ENCODE measurements at places on chromosomes 12 and 14. TPM values are rescaled to one million over a fixed set of nuclear protein-coding genes. Genes with fewer than 3 reads are reported as not detected.

DNA sequence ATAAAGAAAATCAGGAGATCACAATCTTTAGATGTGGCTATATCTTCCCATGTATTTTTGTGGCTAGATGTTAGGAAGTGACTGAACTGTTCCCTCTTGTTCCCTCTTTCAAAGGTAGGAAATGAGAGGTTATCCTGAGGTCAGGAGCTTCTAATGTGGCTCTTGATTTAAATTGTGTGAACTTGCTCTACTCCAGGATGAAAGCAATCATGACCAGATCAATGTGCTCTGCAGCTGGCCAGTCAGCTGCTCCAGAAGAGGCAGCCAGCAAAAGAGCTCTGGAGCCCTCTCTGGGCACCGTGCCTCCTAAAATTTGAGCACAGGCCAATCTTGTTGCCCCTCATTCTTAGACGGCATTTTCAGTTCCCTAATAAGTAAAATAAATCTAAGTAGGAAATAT lies 32.0 kb downstream of the CDK17 start:
- H3K4me3 ChIP-seq: no peak overlapping the region
- H3K4me1 ChIP-seq: peaks cover 61% of the 10 kb centered on the region
- no peaks in the 10 kb centered on the region for H3K36me3 ChIP-seq
- no peak for DNase-seq

DNA sequence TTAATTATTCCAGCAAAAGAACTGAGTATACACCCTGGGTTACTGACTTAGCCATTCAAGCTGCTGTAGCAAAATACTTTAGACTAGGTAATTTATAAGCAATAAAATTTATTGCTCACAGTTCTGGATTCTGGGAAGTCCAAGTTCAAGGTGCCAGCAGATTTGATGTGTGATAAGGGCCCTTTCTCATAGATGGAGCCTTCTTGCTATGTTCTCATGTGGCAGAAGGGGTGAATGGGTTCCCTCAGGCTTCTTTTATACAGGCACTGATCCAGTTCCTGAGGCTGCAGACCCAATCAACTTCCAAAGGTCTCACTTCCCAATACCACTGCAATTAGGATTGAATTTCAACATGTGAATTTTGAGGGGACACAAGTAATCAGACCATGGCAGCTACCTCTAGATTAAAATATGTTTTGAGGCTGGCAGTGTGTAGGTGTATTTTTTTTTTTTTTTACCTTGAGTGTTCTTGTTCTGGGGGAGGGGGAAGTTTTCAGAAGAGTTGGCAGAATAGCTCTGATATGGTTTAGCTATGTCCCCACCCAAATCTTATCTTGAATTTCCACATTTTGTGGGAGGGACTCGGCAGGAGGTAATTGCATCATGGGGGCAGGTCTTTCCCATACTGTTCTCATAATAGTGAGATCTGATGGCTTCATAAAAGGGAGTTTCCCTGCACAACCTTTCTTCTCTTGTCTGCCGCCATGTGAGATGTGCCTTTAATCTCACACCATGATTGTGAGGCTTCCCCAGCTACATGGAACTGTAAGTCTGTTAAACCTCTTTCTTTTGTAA lies 178.2 kb downstream of the RASSF9 start:
- H3K36me3 ChIP-seq: no peaks in the 10 kb centered on the region
- no peaks in the 10 kb centered on the region for H3K4me1 ChIP-seq
- H3K27me3 ChIP-seq: no peaks in the 10 kb centered on the region
- no peak overlapping the region for H3K27ac ChIP-seq
- no peak for DNase-seq

DNA sequence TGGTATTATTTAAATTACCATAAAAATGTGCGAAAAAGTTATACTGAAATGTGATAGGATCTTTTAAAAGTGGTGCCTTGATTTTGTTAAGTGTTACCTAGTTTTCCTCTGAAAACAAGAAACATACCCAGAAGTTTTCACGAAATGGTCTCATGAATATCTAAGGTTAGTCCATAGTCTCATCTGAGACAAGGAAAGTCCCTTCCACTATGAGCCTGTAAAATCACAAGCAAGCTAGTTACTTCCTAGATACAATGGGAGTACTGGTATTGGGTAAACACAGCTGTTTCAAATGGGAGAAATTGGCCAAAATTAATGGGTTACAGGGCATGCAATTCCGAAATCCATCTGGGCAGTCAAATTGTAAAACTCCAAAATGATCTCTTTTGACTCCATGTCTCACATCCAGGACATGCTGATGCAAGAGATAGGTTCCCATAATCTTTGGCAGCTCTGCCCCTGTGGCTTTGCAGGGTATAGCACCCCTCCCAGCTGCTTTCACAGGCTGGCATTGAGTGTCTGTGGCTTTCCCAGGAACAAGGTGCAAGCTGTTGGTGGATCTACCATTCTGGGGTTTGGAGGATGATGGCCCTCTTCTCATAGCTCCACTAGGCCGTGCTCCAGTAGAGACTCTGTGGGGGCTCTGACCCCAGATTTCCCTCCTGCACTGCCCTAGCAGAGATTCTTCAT lies 271.4 kb downstream of the NAV3 start:
- H3K27me3 ChIP-seq: no peaks in the 10 kb centered on the region
- H3K4me1 ChIP-seq: no peaks in the 10 kb centered on the region
- no peak overlapping the region for H3K4me3 ChIP-seq
- no peak for DNase-seq
- no peak overlapping the region for H3K27ac ChIP-seq

DNA sequence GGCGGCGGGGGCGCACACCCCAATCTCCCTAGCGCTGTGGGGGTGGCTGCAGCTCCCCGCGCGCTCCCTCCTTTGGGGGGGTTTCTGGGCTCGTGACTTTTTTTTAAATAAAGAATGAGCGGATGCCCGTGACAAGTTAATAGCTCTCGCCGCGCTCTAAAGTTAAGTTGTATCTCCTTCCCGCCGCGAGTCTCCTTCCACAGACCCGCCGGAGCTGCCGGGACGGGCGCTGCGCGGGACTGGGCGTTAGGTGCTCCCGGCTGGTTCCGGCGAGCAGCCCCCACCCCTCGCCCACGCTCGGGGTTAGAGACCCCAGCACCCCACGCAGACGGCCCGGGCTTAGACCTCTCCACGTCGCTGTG lies 82.6 kb upstream of the HMGA2 start:
- no peak for DNase-seq
- no peaks in the 10 kb centered on the region for H3K27me3 ChIP-seq
- H3K4me1 ChIP-seq: no peaks in the 10 kb centered on the region
- no peak overlapping the region for H3K27ac ChIP-seq
- no peak overlapping the region for H3K4me3 ChIP-seq
- no peaks in the 10 kb centered on the region for H3K36me3 ChIP-seq

DNA sequence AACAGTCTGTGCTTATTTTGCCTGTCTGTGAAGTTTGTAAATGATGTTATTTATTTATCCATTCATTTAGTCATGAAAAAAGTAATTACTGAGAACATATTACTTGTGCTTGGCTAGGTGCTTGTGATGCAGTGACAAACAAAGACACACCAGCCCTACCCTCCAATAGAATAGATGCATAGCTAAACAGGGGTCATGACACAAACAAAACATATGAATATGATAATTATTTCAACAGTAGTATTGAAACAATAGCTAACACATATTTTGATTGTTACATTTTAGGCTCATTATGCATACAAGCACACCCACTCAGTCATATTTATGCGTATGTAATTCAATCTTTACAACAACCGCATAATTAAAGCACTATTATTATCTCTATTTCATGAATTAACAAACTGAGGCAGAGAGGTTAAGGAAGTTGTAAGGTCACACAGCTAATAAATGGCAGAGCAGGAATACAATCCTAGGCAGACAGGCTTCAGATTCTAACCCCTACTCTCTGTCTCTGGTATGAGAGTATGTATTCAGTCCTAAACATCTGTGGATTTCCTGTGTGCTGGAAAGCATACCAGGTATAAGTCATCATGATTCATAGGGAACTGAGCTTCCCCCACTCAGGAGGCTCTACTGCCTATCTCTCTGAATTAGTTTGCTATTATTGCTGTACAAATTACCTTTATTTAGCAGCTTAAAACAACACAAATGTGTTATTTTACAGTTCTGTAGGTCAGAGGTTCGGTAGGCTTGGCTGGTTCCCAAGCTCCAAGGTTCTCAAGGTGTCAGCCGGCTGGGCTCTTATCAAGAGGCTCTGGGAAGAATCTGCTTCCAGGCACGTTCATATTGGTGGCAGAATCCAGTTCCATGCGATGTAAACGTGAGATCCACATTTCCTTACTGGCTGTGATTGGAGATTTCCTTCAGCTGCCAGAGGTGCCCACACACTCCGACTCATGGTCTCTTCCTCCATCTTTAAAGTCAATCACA lies 509.4 kb downstream of the GALC start:
- no peaks in the 10 kb centered on the region for H3K27me3 ChIP-seq
- no peaks in the 10 kb centered on the region for H3K36me3 ChIP-seq
- no peak overlapping the region for H3K27ac ChIP-seq
- no peak overlapping the region for H3K4me3 ChIP-seq
- no peaks in the 10 kb centered on the region for H3K4me1 ChIP-seq

- no peaks in the 10 kb centered on the region for H3K27me3 ChIP-seq
- no peaks in the 10 kb centered on the region for H3K4me1 ChIP-seq
- H3K36me3 ChIP-seq: no peaks in the 10 kb centered on the region
- no peak overlapping the region for H3K27ac ChIP-seq
- DNase-seq: no peak
- no peak overlapping the region for H3K4me3 ChIP-seq
Measured at GRCh38 chr12:82973592-82973991, 286.9 kb downstream of the TMTC2 start.

DNA sequence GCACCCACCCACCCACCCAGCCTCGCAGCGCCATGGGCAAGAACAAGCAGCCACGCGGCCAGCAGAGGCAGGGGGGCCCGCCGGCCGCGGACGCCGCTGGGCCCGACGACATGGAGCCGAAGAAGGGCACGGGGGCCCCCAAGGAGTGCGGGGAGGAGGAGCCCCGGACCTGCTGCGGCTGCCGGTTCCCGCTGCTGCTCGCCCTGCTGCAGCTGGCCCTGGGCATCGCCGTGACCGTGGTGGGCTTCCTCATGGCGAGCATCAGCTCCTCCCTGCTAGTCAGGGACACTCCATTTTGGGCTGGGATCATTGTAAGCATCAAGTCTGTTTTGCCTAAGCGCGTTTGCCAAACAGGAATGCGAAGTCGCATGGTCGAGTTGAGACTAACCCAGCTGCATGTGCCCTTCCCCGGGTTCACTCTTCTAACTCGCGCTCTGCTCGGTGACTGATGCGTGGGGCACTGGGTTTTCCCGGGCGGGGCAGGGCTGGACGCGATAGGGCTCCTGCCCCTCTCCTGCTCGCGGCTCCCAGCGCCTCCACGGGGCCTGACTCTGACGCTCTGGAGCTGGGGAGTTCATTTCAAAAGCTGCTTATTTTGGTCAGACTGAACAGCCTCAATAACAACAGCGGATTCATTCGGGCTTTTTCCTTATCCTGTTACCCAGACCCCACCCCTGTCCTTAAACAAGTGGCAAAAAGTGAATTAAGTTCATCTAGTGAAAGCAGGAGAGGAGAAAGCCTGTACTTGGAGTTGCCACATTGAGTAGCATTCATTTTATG lies 458 bp downstream of the SSPN start:
- H3K27me3 ChIP-seq: 0 out of 2 replicates have a peak, but pooled peaks cover 2% of the 10 kb centered on the region
- peaks cover 17% of the 10 kb centered on the region for H3K4me1 ChIP-seq
- DNase-seq: no peak
- no peaks in the 10 kb centered on the region for H3K36me3 ChIP-seq
- no peak overlapping the region for H3K4me3 ChIP-seq
- no peak overlapping the region for H3K27ac ChIP-seq

GRCh38 chr12:132344601-132345000 lies 15.2 kb upstream of the GALNT9 start:
- H3K27me3 ChIP-seq: no peaks in the 10 kb centered on the region
- H3K36me3 ChIP-seq: no peaks in the 10 kb centered on the region
- no peaks in the 10 kb centered on the region for H3K4me1 ChIP-seq
- H3K4me3 ChIP-seq: no peak overlapping the region

DNA sequence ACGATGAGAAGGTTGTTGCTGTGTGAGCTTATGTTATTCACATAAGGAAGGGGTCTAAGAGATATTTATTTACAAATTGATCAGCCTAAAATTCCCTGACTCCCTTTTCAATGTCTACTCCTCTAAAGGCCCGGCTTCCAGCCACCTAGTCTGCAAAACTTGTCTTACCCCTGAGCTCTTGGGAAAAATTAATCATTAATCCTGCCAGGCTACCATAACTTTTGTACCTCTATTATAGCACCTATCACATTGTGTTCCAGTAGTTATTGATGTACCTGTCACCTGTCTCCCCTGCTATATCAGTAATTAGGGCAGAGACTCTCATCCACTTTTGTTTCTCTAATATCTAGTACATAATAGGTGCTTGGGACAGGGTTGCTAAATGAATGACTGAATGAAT lies 29.3 kb upstream of the FRS2 start:
- no peaks in the 10 kb centered on the region for H3K36me3 ChIP-seq
- H3K4me1 ChIP-seq: no peaks in the 10 kb centered on the region
- H3K27me3 ChIP-seq: no peaks in the 10 kb centered on the region
- no peak overlapping the region for H3K4me3 ChIP-seq
- DNase-seq: no peak

DNA sequence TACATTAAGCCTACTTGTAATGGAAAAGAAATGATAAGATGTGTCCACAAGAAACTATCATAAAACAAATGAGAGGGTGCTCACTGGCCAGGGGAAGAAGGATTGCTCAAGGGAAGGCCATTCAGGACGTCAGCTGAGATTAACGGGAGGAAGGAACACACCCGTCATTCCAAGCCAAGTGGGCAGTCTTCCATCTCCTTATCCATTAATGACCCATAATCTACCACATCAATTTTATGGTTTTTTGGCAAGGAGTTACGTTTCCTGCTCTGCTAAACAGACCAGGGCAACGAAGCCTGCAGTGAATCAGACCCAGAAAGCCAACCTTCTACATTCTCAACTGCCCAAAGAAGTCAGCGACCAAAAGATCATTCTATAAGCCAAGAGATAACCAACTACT lies 25.1 kb downstream of the PRKAB1 start:
- peaks cover 2% of the 10 kb centered on the region for H3K36me3 ChIP-seq
- no peaks in the 10 kb centered on the region for H3K4me1 ChIP-seq
- no peaks in the 10 kb centered on the region for H3K27me3 ChIP-seq
- H3K27ac ChIP-seq: no peak overlapping the region
- H3K4me3 ChIP-seq: no peak overlapping the region
- no peak for DNase-seq

DNA sequence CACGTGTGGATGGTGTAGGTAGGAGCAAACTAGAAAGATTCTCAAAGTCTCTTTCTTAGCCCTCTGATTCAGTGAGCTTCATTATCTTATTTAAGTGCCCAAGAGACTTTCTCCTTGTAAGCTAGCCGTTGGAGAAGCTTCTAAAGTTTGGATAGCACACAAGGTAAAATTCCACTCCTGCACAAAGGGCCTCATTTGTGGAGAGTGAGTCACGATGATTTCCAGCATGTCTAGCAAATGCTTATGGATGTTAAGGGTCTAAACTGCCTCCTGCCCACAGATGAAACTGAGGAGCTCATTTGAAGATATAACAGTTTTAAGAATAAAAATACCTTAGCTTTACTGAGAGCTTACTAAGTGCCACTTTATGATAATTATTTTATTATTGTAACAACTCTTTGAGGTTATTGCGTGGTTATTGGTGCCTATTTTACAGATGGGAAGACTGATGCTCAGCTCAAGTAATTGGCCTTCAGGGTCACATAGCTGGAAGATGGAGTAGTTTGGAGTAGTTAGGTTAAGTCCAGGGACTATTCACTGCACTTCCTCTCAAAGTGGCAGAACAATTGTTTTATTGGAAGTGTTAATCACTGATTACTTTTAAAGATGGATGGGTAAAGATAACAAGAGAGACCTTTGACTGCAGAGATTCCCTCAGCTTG lies 78.7 kb upstream of the HIF1A start:
- no peaks in the 10 kb centered on the region for H3K36me3 ChIP-seq
- no peak overlapping the region for H3K4me3 ChIP-seq
- no peak for DNase-seq
- no peaks in the 10 kb centered on the region for H3K4me1 ChIP-seq

ARMH4 gene
- total RNA-seq: 0.75 TPM

RBP5 gene
- total RNA-seq: not detected

KLRK1 gene
- not detected for total RNA-seq

PTHLH gene
- not detected for total RNA-seq

VRTN gene
- not detected for total RNA-seq

ADGRD1 gene
- total RNA-seq: not detected

ASPG gene
- total RNA-seq: not detected
